ENCODE measurements at places on chromosomes 16 and 17. TPM values are rescaled to one million over a fixed set of nuclear protein-coding genes. Genes with fewer than 3 reads are reported as not detected.

DNA sequence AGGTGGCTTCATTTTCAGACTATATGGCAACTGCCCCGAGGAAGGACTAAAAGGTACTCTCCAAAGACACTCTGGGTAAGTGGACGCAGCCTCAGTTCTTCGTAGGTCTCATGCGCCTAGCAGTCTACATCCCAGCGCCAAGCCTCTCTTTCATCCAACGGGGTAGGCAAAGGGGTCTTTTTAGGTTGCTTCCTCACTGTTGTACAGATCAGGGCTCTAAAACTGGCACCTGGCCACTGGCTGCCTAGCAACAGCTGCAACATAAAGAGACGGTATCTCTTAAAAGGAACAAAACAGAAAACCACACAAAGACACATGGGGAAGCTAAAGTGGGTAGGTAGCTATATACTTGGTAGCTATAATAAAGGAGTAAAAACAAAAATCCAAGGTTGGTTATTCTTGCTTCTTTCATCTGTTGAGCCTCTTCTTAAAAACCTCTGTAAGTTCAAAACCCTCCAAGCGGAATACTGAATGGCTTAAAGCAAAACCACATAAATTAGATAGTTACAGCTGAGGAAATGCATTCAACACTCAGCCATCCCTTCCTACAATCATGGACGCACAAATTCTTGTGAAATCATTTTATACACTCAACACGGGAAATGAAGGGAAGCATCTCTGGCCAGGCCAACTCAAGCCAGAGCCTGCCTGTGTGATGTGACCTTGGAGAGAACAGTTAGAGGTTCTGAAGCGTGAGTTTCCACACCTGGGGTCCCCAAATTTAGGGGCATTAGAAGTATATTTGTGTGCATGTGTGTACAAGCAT is 22.7 kb downstream of the CYTH1 start:
- no peak overlapping the region for H3K4me3 ChIP-seq
- peak; percentile 88 for DNase-seq
- H3K4me1 ChIP-seq = peaks cover 19% of the 10 kb centered on the region
- no peaks in the 10 kb centered on the region for H3K27me3 ChIP-seq
- no peak overlapping the region for H3K27ac ChIP-seq

KRT36 gene
- total RNA-seq = not detected

DNA sequence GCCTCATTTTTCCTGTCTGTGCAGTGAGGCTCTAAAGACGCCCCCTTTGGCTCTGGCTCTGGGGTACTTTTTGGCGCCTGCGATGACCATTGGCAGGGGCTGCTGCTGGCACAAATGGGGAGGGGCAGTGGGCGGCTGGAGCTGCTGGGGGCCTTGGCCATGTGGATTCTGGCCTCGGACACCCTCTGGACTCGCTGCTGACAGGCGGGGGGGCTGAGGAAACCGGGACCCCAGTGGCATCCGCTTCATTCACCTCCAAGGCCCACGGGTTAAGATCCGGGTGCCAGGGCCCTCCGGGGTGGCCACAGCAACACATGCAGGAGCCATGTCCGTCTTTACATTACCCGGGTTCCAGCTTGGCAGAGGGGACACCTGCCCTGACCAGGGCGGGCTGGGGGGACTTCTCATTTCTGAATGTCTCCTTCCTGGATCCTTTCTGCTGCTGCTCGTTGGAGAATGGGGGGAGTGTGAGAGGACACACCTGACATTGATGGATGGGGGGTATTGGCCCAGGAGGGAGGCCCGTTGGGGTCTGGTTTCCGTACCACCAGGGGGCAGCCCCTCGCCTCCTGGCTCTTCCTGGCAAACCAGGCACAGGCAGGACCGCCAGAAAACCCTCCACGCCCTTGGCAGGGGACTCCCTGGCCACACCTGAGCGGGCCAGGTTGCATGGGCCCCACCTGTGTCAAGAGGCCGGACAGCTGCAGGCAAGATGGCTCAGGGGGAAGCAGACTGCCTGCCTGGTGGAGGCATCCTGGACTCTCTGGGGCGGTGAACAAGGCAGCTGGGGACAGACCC is 21.8 kb downstream of the GSE1 start:
- no peak for DNase-seq
- no peaks in the 10 kb centered on the region for H3K4me1 ChIP-seq
- H3K27ac ChIP-seq = no peak overlapping the region
- no peaks in the 10 kb centered on the region for H3K27me3 ChIP-seq
- H3K36me3 ChIP-seq = no peaks in the 10 kb centered on the region
- no peak overlapping the region for H3K4me3 ChIP-seq

DNA sequence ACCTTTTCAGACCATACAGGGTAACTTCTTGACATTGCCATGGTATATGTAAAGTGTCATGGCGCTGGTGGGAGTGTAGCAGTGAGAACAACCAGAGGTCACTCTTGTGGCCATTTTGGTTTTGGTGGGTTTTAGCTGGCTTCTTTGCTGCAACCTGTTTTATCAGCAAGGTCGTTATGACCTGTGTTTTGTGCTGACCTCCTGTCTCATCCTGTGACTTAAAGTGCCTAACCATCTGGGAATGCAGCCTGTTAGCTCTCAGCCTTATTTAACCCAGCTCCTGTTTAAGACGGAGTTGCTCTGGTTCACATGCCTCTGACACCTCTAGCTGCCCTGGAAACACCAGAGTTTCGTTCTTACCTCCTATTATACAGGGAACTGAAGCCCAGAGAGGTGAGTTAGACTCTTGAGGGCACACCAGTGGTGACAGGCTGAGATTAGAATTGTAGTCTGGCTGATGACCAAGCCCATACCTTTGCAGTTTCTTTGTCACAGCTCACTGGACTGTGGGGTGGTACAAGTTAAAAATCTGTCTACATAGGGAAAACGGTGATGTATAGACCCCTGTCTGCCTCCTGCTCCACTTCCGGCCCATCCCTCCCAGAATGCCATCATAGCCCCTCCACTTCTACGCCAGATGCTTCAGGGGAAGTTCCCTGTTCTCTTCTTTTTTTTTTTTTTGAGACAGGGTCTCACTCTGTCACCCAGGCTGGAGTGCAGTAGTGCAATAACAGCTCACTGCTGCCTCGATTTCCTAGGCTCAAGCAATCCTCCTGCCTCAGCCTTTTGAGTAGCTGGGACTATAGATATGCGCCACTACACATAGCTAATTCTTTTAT is 21.0 kb downstream of the KSR1 start:
- no peak overlapping the region for H3K4me3 ChIP-seq
- DNase-seq = no peak
- H3K27me3 ChIP-seq = no peaks in the 10 kb centered on the region
- no peaks in the 10 kb centered on the region for H3K36me3 ChIP-seq
- no peak overlapping the region for H3K27ac ChIP-seq

GJD3 gene
- total RNA-seq = not detected

- peaks cover 19% of the 10 kb centered on the region for H3K4me1 ChIP-seq
- no peak for DNase-seq
- H3K27me3 ChIP-seq = no peaks in the 10 kb centered on the region
- no peak overlapping the region for H3K4me3 ChIP-seq
Measured at GRCh38 chr17:28466521-28467048, 6.9 kb upstream of the SLC13A2 start.

DNA sequence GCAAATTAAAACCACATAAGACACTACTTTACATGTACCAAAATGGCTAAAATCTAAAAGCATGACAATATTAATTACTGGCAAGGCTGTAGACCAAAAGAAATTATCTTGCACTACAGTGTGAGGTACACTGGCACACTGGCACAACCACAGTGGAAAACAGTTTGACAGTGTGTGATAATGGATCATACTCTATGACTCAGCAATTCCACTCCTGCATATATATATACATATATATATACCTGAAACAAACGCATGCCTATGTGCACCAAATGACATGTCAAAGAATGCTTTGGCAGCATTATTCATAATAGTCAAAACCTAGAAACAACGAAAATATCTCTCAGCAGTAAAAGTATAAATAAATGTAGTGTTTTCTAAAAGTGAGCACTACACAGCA is 4.6 kb upstream of the DYNLRB2 start:
- no peaks in the 10 kb centered on the region for H3K4me1 ChIP-seq
- no peak overlapping the region for H3K27ac ChIP-seq
- H3K36me3 ChIP-seq = no peaks in the 10 kb centered on the region
- no peak overlapping the region for H3K4me3 ChIP-seq
- no peak for DNase-seq

- peaks cover 17% of the 10 kb centered on the region for H3K36me3 ChIP-seq
- H3K4me3 ChIP-seq = no peak overlapping the region
- no peak for DNase-seq
- no peaks in the 10 kb centered on the region for H3K4me1 ChIP-seq
- H3K27ac ChIP-seq = no peak overlapping the region
- H3K27me3 ChIP-seq = no peaks in the 10 kb centered on the region
Measured at GRCh38 chr17:20235747-20236146, 226.6 kb downstream of the SPECC1 start.

DNA sequence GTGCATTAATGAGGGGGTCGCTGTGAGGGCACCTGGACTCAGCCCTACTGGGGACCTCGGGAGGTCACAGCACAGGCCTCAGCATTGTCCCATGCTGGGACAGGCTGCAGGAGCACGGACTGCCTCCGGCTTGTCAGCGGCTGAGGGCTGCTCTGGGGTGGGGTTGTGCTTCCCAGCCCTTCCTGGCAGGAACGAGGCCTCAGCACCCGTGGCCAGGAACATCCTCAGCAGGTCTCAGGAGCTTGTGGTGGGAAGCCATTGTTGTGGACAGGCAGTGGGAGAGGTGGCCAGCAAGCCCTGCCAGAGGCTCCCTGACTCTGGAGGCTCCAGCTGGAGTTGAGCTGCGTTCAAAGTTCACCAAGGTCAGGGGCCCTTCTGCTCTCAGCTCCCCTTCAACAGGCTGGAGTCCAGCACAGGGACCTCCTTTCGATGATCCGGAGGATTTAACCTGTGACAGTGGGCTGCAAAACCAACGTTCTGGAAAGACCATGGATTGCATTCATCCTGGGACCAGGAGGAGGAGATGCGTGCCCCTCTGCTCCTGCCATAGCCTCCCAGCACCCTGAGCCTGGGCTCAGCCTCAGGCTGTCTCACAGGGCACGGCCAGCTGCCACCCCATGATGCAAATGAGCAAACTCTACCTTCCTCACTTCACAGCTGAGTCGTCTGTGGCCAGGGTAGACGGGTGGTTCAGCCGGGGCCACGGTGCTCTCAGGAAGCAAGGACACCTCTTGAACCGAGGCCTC is 32.6 kb downstream of the FOXL1 start:
- H3K4me3 ChIP-seq = no peak overlapping the region
- H3K27me3 ChIP-seq = no peaks in the 10 kb centered on the region
- H3K36me3 ChIP-seq = no peaks in the 10 kb centered on the region

RPRML gene
- 9.1 TPM for total RNA-seq

GRCh38 chr17:55286681-55287589 is 22.2 kb downstream of the HLF start:
- no peak overlapping the region for H3K4me3 ChIP-seq
- H3K4me1 ChIP-seq = no peaks in the 10 kb centered on the region
- no peaks in the 10 kb centered on the region for H3K27me3 ChIP-seq
- no peak for DNase-seq
- no peaks in the 10 kb centered on the region for H3K36me3 ChIP-seq
- no peak overlapping the region for H3K27ac ChIP-seq

DNA sequence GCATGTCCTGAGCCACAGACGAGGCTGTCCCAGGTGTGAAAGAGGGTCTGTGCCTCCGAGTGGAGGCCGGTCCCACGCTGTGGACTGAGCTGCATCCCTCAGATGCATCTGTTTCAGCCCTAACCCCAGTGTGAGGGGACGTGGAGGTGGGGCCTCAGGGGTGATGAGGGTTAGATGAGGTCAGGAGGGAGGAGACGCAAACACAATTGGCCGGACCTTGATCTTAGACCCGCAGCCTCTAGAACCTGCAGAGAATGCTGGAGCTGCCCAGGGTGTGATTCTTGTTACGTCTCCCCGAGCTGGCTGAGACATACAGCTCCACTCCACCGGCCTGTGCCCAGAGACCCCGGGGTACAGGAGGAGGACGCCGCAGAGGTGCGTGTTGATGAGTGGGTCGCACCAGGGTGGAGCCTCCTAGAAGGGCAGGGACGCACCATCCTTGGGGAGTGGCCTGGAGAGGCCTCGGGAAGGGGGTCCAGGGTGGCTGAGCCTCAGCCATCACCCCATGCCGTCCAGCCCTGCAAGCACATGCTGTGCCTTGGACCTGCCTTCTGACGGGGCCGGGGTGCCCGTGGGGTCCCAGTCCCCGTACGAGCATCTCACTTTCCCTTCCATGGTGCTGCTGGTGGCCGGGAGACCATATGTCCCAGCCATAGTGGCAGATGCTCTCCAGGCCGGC is 16.6 kb upstream of the C1QTNF8 start:
- DNase-seq = peak; percentile 12
- no peak overlapping the region for H3K27ac ChIP-seq
- H3K27me3 ChIP-seq = peaks cover 23% of the 10 kb centered on the region
- no peaks in the 10 kb centered on the region for H3K36me3 ChIP-seq

DNA sequence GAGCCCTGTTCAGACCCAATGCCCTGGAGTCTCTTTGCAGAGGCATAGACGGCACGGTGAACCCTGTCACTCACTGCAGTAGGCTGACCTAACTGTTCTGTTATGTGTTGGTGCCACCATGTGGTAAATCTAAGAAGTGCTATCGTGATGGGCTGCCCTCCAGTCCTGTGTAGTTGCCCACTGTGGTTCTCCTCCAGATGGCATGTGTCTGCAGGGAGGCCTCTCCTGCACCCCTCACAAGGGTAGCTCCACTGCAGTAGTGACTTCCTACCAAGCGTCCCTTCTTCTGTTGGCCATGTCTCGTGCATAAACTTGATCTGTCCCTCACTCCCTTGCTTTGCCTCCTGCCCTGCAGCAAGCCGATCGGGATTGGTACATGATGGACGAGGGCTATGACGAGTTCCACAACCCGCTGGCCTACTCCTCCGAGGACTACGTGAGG is 5.8 kb downstream of the DHX38 start:
- H3K27ac ChIP-seq = no peak overlapping the region
- no peak overlapping the region for H3K4me3 ChIP-seq
- peak; percentile 29 for DNase-seq
- H3K27me3 ChIP-seq = no peaks in the 10 kb centered on the region

TBC1D3I gene
- not detected for total RNA-seq

USB1 gene
- 21.1 TPM for total RNA-seq

STAT5B gene
- 31.1 TPM for total RNA-seq

GRCh38 chr17:38899421-38899820 is 26.0 kb upstream of the LASP1NB start:
- DNase-seq = no peak
- no peaks in the 10 kb centered on the region for H3K27me3 ChIP-seq
- no peak overlapping the region for H3K4me3 ChIP-seq
- no peak overlapping the region for H3K27ac ChIP-seq
- H3K4me1 ChIP-seq = peaks cover 19% of the 10 kb centered on the region

- H3K27me3 ChIP-seq = no peaks in the 10 kb centered on the region
- H3K27ac ChIP-seq = no peak overlapping the region
- no peak for DNase-seq
- H3K4me3 ChIP-seq = no peak overlapping the region
- H3K4me1 ChIP-seq = no peaks in the 10 kb centered on the region
Measured at GRCh38 chr16:23868136-23868535, 32.4 kb downstream of the PRKCB start.

GRCh38 chr17:36123431-36123830 is 19.8 kb downstream of the CCL4 start:
- no peak overlapping the region for H3K4me3 ChIP-seq
- H3K36me3 ChIP-seq = no peaks in the 10 kb centered on the region
- no peaks in the 10 kb centered on the region for H3K27me3 ChIP-seq
- DNase-seq = no peak
